ENCODE measurements at places on chromosomes 6 and 20.

- DNase-seq: no peak
Observed at GRCh38 chr6:145115638-145116037, 619.7 kb downstream of the EPM2A start.

DNA sequence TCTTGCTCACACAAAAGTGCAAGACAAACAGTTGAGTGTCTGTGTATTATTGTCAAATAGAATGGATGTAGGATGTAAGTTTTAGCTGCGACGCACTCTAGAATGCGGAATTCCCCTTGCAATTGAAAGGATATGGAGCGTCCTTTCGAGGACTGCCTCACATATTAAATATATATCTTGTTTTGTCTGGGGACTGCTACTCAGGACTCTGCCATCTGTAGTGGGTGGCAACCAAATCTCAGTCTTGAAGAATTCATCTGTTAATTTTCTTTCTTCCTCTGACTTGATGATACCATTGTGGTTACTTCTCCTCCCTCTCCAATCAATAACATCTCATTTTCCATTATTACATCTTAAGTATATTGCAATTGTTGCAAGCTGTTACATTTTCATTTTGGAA lies 121.6 kb downstream of the SOX4 start:
- no peak for DNase-seq

- no peak for DNase-seq
Observed at GRCh38 chr20:29318871-29319461, 1938.5 kb upstream of the DEFB115 start.

- no peak for DNase-seq
Observed at GRCh38 chr6:13349811-13350506, 21.6 kb upstream of the TBC1D7 start.

DNA sequence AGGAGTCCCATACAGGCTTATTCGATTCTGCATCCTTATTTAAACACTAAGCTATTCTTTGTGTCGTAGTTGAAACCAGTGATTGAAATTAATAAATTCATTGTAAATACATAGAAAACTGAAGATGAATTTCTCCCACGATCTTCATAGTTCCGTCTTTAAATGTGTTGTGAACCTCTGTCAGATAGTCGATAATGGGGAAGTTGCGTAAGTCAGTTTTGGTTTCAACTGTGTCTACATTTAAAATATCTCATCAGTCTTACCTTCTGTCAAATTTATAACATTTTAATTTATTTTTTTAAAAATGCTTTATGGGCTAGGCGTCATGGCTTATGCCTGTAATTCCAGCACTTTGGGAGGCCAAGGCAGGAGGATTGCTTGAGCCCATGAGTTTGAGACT lies 12.7 kb downstream of the STX11 start:
- DNase-seq: no peak

- DNase-seq: no peak
Observed at GRCh38 chr6:156953479-156954146, 176.4 kb downstream of the ARID1B start.

DNA sequence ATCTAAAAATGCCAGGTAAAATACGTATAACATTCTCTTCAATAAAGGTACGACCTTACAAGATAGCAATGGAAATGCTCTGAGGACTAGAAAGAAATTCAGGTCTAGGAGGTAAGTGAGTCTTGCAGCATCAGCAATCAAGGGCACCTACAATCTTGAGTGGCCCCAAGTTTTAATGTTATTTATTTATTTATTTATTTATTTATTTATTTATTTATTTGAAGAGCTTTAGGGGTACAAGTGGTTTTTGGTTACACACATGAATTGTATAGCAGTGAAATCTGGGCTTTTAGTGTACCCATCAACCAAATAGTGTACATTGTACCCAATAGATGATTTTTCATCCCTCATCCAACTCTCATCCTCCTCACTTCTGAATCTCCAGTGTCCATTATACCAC lies 574.0 kb upstream of the POU3F2 start:
- no peak for DNase-seq

DNA sequence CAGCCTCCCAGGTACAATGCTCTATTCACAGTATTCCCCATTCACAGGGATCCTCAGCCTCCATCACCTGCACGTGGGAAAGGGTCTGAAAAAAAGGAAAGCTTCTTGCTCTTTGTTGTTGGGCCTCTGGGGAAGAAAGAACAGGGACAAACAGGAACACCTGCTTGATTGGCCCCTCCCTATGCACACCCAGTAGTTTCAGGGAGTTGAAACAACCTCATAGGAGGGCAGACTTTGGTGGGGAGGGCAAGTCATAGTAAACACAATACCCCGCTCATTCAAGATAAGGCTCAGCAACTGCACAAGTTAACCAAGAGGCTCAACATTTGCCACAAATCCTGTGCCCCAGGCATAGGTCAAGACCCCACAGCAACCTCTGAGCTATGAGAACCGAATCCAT lies 1.7 kb downstream of the GHRH start:
- no peak for DNase-seq

DNA sequence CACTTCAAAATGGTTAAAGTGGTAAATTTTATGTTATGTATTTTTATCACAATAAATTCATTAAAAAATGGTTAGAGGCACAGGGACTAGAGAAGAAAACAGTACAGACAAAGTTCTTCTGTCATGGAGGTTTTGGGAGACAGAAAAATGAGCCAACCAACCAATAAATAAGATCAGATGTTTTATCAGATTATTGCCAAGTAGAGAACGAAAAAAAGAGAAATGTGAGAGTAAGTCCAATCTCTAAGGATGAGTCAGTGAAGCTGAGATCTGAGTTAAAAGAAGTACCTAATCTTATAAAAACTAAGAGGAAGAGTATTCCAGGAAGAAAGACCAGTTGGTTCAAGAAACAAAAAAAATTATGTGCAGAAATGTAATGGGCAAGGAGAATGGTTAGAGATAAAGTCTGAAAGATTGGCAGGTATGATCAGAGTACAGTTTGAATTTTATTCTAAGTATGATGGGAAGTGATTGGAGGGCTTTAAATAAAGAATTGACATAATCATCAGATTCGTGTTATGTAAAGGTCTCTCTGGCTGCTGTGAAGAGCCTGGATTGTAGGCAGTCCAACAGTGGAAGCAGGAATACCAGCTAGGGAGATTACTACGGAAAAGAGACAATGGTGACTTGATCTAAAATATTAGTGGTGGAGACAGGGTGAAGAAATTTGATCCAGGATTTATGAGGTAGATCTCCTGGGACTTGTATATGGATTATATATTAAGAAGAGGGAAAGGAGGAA lies 79.6 kb downstream of the RCAN2 start:
- no peak for DNase-seq

DNA sequence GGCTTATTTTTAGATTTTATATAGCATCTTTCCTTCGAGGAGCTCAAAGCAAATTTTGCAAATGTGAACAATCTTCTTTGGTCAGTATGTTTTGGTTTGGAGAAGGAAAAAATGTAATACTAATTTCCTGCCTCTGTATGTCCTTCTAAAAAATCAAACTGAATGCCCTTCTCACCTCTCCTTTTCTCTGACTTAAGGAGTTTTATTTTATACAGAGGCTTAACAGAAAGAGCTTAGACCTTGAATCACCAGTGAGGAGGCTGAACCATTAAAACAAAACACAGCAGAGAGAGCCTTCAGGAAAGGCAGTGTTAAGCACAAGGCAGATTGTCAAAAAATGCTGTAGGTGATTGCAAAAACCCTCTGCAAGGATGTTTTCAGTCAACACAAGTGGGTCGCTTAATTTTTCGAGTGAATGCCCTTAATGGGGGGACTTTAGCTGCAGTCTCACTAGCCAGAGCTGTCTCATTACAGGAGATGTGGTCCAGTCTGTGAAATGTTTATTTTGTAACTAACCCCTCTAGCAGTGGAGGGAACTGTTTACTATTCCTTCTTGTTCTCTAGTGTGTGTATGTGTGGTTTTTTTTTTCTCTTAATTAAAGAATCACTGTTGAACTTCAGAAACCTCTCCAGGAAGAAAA lies 481.3 kb upstream of the CITED2 start:
- DNase-seq: no peak

GRCh38 chr20:47189060-47189459 lies 167.4 kb downstream of the ZMYND8 start:
- no peak for DNase-seq

GRCh38 chr20:63580796-63581461 lies 6.9 kb upstream of the HELZ2 start:
- DNase-seq: peak; percentile 60

DNA sequence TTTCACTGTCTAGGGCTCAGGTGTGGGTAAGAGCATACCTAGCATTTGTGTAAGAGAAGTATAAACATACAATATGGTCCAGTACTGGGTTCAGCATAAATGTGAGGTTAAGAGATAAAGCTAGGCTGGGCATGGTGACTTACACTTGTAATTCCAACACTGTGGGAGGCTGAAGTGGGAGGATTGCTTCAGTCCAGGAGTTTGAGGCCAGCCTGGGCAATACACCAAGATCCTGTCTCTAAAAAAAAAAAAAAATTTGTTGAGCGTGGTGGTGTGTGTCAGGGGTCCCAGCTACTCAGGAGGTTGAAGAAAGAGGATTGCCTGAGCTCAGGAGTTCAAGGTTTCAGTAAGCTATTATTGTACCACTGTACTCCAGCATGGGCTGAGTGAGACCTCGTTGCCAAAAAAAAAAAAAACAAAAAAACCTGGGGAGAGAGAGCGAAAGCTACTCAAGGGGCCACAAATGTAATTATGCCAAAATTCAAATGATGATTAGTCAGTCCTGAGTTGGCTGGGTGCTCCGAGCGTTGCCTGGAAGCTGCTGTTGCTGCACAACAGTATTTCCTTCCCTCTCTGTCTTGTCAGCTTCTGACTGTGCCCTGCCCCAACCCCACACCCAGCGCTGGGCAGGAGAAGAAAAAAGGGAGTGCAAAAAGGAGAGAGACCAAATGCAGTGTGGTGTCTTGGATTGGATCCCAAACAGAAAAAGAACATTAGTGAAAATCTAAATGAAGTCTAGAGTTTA lies 24.0 kb downstream of the CMTR1 start:
- no peak for DNase-seq

- no peak for DNase-seq
Observed at GRCh38 chr6:169626169-169626568, 75.7 kb downstream of the WDR27 start.

DNA sequence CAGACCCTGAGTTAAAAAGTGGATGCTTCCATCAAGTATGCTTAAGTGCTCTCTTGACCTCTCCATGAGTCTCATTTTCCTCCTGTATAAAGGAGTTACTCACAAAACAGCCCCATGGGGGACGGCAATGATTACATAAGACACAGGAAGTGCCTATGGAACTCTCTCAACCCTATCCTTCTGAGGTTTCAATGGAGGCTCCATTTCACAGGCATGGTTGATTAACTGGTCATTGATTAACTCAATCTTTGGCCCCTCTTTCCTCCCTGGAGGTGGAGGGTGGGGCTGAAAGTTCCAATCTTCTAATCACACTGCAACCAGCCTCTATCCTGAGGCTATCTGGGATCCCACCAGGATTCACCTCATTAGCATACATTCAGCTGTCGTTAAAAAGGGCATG lies 29.3 kb downstream of the CST8 start:
- no peak for DNase-seq

GRCh38 chr6:304833-305370 lies 12.6 kb downstream of the DUSP22 start:
- DNase-seq: no peak

- no peak for DNase-seq
Observed at GRCh38 chr6:122553697-122554096, 56.5 kb upstream of the PKIB start.

- DNase-seq: no peak
Observed at GRCh38 chr6:44892579-44892978, 435.6 kb upstream of the RUNX2 start.

GRCh38 chr6:108767418-108768165 lies 80.6 kb upstream of the ARMC2 start:
- DNase-seq: no peak

GRCh38 chr20:5001174-5002076 lies at the start of gene SLC23A2:
Gene SLC23A2 (minus strand): TSS chr20:5001510. CDS start chr20:4932562, 68,948 bp downstream.
- DNase-seq: peak; percentile 70

GRCh38 chr6:144722925-144723324 lies 437.8 kb downstream of the UTRN start:
- DNase-seq: no peak

DNA sequence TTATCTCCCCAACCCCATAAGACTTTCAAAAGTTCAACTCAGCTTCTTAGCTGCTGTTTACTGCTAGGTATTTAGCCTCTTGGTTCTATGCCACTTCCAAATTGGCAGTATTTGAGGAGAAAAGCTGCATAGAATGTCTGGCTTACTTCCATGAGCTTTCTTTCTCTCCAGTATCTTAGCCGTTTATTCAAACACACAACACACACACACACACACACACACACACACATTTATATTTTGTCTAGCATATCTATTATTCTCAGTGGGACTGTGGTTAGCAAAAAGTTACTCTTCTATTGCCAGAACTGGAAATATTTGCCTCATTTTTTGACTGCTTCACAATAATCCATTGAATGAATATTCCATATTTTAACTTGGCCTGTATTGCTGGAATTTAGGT lies 634.2 kb upstream of the IMPG1 start:
- DNase-seq: no peak

- peak; percentile 56 for DNase-seq
Observed at GRCh38 chr6:16331384-16332174, 93.2 kb downstream of the GMPR start.

GRCh38 chr20:51661609-51662178 lies 106.5 kb downstream of the ATP9A start:
- DNase-seq: no peak

DNA sequence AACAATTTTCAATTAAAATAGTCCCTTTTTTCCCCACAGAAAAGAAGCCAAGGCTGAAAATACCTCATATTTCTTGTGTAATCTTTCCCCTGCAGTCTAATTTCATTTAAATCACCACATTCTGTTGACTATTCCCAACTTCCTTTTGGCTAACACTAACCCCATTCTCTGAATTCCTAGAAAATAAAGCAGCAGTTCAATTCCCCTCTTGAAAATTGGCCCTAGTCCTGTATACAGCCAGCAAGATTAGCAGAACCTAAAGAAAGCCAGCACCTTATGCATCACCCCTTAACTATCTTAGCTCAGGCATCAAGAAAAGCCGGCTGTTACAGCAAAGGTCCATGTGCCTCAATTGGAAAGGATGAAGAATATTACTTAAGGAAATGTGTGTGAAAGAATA lies 69.7 kb downstream of the MDN1 start:
- no peak for DNase-seq

DNA sequence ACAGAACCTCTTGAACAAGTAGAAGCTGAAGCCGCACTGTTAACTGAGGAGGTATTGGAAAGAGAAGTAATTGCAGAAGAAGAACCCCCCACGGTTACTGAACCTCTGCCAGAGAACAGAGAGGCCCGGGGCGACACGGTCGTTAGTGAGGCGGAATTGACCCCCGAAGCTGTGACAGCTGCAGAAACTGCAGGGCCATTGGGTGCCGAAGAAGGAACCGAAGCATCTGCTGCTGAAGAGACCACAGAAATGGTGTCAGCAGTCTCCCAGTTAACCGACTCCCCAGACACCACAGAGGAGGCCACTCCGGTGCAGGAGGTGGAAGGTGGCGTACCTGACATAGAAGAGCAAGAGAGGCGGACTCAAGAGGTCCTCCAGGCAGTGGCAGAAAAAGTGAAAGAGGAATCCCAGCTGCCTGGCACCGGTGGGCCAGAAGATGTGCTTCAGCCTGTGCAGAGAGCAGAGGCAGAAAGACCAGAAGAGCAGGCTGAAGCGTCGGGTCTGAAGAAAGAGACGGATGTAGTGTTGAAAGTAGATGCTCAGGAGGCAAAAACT lies 40.1 kb downstream of the ZBTB2 start:
- DNase-seq: no peak
